ENCODE measurements at places on chromosomes 13 and 19. TPM values are rescaled to one million over a fixed set of nuclear protein-coding genes. Genes with fewer than 3 reads are reported as not detected.

DNA sequence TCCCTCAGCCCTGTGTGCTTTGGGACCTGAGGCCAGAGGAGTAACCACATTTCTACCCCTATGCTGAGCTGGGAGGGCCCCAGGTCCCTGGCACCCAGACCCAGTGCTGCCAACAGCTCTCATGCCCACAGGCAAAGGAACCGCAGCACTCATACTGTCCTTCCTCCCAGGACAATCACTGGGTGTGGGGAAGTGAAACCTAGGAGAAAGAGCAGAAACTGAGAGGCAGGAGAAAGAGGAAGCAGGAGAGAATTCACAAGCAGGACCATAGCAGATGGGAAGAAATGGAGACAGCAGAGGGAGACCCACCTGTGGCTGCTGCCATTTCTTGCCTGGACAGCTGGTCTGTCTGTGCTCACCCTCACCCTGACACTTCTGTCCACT, 18.9 kb downstream of the CCDC97 start:
- DNase-seq: no peak

DNA sequence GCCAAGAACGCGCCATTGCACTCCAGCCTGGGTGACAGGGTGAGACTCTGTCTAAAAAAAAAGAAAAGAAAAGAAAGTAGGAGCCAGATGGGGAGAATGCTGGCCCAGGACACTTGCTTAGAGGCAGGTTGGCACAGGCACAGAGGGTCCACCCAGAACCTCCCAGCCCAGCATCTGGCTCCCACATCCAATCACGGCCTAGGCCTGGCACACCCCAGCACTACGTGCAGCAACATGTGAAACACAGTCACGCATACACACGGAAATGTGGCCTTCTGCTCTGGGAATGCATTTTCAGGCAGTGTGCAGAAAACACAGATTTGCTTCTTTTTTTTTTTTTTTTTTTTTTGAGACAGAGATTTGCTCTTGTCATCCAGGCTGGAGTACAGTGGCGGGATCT, 20.9 kb upstream of the FOSB start:
- no peak for DNase-seq

The ZNF66 gene
- total RNA-seq: 0.35 TPM

DNA sequence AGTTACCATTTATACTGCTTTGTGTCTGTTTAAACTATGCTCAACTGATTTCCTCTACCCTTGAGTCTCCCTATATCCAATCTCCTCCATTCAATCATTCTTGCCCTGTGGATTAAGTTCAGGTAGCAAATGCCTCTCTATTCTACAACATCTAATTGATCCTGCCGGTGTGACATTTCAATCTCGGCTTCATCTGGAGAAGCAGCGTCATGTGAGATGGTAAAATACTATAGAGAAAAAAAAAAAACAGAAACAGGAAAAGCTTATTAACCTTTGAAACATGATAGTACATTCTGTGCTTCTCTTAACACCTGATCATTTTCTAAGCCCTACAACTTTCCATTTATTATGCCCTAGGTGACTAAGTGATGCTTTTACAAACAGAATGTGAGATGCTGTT, 89.4 kb downstream of the KCTD12 start:
- no peak for DNase-seq

DNA sequence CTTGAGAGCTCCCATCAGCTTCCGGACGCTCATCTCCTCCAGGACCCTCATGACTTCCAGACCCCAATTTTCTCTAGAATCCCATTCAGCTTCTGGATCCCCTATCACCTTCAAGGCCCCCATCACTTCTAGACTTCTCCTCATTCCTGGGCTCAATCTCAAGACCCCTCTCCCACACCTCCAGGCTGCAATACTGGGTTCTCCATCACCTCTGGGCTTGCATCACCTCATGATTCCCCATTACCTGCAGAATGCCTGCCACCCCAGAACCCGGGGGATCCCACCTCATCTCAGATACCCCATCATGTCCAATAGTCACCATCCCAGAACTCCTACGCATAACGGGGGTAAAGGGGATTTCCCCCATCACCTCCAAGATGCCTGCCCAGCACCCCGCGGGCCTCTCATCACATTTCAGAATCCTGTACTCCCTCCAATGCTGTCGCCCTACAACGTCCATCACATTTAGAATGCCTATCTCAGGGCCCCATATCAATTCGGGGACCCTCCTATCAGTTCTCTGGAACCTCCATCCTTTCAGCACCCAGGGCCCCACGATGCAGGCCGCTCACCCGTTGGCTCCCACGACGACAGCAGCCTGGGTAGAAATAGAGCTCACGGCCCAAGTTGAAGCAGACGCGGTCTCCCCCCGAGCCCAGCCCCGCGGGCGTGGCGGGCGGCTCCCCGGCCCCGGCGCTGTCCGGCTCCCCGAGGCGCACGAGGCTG, 738 bp downstream of the DMWD start:
- DNase-seq: no peak

GRCh38 chr19:51078731-51079130, 4.0 kb downstream of the KLK14 start:
- DNase-seq: no peak

- DNase-seq: no peak
Observed at GRCh38 chr13:88764103-88764502, 1092.9 kb downstream of the SLITRK5 start.

DNA sequence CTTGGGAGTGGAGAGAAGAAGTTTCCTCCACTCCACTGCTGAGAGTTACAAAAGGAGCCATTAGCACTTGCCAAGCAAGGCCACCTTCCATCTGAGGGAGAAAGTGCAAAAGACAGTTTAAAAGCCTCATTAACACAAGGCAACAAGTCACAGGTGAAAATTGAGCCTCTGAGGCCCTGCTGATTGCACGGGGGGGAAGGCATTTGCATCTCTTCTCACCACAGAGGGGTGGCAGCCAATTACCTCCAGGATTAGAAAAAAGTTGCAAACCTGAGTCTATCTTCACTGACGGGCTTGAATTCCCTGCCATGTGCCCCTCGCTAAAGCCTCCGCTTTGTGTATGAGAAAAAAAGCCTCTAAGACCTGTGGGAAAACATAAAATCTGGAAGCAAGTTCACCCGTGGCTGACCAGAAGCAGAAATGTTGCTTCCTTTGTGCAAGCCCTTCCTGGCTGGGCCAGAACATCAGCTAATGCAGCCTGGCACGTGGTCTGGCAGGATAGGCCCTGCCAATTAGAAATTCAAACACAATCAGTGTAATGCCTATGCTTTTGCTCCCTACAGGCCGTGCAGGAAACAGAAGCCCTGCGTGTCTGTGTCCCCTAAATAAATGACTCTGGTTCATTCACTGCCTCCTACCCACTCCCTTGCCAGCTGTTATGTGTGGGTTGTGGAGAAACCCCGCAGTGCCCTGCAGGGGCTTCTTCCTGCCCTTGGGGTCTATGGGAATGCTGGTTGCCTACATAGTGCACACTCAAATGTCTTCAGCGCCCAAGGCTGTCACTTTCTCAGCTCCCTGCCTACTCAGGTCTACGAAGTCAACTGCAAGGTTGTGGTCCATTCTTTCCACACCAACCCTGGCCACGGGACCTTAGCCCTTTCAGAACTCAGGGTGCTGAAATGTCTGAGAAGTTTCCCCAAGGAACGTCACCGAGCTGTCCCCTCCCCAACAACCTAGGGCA, 150.2 kb downstream of the UQCRFS1 start:
- no peak for DNase-seq

- no peak for DNase-seq
Observed at GRCh38 chr13:41740479-41740878, 220.4 kb downstream of the VWA8 start.

The CGB3 gene
- not detected for total RNA-seq

GRCh38 chr13:83773961-83774360, 108.3 kb downstream of the SLITRK1 start:
- DNase-seq: no peak

The FFAR2 gene
- 0.16 TPM for total RNA-seq

GRCh38 chr19:49746206-49746958, 16.7 kb downstream of the TSKS start:
- DNase-seq: peak; percentile 69

- no peak for DNase-seq
Observed at GRCh38 chr13:107901230-107901629, 314.1 kb downstream of the LIG4 start.

DNA sequence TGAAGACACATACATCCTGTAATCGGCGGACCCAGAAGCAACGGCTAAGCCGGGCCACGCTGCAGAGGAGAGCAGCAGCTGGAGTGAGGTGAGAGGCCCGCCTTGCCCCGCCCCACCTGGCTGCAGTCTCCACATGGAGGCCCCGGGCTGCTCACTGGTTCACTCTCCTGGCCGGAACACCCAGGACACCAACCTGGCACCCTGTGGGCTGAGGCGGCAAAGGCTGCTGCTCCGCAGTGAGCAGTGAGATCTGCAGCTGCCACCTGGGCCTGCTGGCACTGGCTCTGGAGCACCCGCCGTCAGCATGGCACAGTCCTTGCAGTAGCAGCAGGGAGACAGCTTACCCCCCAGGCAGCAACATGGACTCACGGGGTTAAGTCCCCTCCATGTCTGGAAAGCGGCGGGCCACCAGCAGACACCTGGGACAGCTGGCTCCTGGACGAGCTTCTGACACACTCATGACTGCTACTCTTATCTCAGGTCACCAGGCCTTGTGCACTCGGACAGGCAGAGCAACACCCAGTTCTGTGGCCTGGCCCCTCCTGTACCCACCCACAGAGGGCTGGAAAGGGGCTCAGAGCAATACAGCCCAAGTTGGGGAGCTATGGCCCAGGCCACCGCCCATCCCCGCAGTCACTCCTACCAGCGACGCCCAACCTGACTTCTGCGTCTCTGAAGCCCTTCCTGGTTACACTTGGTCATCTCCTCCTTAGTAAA, 13.2 kb upstream of the KPTN start:
- DNase-seq: peak; percentile 26

All from heart left ventricle (tissue), 16 donors.